ENCODE measurements at places on chromosomes 5 and 9.
A peak's percentile ranks its signal among the peaks of the same experiment; 100 is the strongest.

GRCh38 chr9:131942146-131942720 lies 137.4 kb downstream of the MED27 start:
- DNase-seq = no peak

- no peak for DNase-seq
These were observed 22.0 kb upstream of the KCNIP1 start for GRCh38 chr5:170481849-170482248.

GRCh38 chr5:170115925-170116324 lies 10.2 kb downstream of the FOXI1 start:
- no peak for DNase-seq

- no peak for DNase-seq
These were observed 131.3 kb upstream of the CCDC180 start for GRCh38 chr9:97176206-97176605.

DNA sequence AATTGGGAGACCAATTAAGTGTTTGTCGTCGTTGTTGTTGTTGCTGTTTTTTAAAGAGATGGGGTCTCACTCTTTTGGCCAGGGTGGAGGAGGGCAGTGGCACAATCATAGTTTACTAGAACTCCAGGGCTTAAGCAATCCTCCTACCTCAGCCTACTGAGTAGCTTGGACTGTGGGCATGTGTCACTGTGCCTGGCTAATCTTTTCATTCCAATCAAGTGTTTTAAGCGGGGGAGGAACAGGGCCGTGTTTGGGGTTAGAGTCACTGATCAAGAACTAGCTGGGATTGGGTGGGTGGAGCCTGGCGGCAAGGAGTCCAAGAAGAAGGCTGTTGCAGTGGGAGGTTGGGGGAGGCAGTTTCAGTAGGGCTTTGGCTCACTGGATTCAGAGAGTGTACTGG lies 13.8 kb downstream of the SNX30 start:
- DNase-seq = peak; percentile 18

DNA sequence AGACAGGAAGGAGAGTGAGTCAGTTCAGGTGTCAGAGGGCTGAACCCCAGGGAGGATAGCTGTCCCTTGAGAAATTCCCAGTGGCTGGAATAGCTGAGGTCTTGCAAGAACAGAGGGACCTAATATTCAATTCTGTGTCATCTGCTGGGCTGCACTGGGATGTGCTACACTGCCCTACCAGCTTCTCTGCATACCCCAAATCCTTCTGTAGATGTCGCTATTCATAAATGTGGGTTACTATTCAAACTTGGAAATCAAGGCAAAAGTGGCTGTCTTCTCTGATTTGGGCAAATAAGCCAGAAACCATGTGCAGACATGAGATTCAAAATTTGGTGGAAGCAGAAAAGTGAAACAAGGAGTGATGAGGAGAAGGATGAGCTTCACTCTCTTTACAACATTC lies 16.3 kb downstream of the TNFSF8 start:
- DNase-seq = no peak

DNA sequence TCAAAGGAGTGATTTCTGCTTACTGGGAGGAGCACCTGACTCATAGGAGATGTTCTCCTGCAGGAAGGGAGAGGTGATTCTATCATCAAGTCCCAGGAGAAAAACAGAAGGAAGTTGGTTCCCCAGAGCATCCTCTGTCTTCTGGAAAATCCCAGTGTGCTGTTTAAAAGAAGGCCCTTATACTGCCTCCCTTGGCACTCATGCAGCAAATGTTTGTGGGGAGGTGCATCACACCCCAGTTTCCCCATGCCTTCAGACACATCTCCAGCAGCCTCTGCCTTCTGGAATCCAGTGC lies 63.1 kb downstream of the PPARGC1B start:
- no peak for DNase-seq

DNA sequence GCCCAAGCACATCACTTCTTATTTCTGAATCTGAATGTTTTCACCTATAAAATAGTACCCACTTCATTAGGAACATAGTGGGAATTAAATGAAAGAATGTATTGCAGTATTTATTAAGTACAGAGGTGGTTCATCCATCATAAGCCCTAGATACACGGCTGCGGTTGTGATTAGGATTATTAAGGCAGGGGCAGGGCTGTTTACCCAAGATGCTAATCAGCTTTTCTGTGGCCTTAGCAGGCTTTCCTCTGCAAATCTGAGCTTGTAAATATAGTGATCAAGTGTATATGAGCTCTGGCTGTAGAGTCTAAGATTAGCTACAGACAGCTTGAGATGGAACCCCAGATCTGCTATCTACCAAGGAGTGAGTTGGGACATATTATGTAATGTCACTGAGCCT lies 124.1 kb upstream of the ADRA1B start:
- DNase-seq = no peak

DNA sequence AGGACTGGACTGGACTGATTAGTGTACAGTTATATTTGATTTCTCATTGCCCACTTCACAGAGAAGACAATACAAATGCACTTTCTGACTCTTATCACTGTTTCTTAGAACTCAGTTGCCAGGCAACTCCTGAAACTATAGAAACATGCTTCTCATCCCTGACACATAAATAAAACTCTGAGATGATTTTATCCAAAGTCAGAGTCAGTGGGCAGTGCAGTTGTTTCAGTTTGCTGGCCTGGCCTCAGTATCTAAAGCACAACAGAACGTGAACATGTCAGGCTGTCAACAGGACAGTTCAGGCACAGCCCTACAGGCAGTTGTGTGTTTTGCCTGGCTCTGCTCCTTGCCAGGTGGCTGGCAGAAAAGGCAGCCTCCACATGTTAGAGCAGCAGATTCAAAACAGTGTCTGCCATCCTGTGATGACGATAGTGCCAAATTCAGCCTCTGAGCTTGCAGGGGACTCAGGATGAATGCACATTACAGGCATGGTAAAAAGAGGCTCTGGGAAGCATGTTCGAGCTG lies 65.1 kb upstream of the CCDC152 start:
- no peak for DNase-seq

DNA sequence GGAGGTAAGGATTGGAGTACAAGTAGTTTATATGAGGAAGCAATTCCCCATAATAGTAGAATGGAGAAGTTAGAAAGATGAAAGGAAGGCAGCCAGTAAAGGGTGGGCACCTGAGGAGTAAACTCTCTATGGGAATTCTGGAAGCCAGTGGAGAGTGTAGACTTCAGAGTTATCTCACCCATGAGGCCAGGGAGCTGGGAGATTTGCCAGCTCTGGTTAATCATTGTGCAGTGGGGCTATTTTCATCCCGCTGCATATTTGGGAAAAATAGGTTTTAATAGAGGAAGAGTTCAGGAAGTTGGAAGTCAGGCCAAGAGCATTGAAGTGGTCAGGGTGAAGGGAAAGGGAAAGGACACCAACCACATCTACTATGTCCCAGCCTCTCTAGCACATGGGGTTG lies 242.3 kb upstream of the BRINP1 start:
- no peak for DNase-seq

GRCh38 chr5:45617859-45618416 lies 78.2 kb downstream of the HCN1 start:
- DNase-seq = no peak

GRCh38 chr9:119639287-119639955 lies 270.2 kb upstream of the BRINP1 start:
- peak; percentile 17 for DNase-seq

DNA sequence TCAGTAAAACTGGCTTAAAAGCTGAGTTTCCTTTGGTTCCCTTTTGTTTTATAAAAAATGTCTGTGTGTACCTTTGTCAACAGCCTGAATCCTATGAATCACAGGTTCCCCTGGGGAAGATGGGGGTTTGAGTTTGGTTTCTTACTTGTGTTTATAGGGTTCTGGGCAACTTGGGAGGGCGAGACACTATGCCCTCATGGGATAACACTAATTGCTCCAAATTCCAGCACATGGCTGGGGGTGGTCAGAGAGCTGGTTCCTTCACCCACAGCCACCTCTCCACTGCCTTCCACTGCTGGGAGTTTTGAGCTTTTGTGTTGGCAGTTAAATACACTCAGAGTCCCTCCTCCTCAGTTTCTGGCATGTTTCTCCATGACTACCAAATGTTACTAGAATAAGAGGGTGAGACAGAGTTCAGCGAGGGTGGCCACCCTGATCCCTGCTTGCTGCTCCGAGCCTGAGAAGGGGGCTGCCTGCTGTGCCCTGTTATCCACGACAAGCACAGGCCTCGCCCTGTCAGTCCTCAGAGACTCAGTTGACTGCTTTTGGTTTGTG lies 83.0 kb upstream of the EPB41L4B start:
- no peak for DNase-seq

DNA sequence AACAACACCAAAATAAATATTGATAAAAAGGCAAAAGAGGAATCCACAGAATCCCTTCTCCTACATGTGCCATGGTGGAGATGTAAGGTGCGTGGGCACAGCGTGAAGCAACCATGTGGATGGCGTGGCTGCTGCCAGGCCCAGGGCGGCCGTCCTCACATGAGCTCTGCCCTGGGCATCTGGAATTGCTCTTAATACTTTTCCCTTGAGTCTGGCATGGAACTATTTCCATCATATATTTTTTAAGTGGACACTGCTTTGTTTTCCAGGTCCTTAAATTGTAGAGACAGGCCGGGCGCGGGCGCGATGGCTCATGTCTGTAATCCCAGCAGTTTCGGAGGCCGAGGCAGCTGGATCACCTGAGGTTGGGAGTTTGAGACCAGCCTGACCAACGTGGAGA lies 349.3 kb downstream of the IRX1 start:
- no peak for DNase-seq

GRCh38 chr5:100595152-100595811 lies 60.1 kb downstream of the FAM174A start:
- DNase-seq = no peak

DNA sequence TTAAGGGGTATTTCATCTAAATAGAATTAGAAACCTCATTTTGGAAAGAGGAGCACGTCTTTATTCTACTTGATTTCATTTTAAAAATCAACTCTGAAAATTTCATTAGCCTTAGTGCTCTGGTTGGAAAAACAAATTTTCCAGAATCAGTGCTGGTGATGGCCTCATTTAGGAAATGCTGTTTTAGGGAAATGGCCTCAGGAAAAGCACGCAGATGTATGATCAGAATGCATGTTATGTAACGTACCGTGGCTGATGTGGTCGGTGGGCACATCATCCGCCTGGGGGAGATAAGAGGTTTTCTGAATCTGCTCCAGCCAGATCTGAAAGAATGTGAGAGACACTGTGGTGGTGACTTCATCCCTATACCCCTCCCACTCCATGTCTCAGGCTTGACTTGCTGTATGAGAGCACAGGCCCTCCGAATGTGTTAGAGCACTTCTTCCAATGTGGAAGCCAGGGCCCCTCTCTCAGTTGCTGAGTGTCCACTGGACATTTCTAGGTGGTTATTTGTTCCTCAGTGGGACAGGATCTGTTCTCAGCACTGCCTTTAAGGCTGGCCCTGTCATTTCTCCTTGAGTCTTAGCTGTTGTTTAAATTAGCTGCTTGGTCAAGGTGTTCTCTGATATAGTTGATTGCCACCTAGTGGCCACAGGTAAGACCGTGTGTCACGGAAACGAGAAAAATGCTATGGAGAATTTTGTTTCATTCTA lies 96.5 kb downstream of the ARHGAP26 start:
- peak; percentile 24 for DNase-seq

DNA sequence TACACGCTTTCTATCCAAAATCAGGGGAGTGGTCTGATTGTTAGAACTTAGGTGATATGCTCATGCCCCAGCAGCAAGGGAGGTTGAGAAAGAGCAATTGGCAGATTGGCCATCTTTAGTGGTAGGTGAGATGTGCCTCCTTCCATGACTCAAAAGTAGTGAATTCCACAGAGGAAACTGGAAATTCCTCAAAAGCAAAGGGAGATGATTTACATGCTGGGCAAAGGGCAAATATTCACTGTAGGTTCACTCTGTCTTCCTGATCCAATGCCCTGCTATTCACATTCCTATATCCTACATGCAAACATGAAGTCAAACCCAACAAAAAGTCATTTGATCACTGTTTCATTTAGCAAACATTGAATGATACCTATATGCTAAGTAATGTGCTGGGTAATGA lies 130.1 kb upstream of the ZNF608 start:
- no peak for DNase-seq

DNA sequence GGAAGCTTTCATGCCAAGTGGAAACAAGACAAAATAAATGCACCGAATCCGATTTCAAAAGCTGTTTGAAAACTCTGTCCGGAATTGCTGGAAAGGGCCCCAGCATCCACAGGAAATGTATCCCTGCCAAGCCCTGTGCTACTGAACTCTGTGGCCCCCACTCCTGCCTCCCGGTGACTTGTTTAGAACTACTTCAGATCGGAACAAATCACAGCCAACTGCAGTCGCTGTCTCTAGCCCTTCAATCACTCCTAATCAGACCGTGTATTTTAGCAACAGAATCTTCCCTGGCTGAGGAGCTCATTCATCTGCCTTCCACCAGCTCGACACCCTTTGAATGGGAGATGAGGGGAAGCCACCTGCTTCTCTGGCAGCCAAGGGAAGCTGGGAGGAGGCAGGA lies 94.1 kb downstream of the KCNIP1 start:
- DNase-seq = no peak

DNA sequence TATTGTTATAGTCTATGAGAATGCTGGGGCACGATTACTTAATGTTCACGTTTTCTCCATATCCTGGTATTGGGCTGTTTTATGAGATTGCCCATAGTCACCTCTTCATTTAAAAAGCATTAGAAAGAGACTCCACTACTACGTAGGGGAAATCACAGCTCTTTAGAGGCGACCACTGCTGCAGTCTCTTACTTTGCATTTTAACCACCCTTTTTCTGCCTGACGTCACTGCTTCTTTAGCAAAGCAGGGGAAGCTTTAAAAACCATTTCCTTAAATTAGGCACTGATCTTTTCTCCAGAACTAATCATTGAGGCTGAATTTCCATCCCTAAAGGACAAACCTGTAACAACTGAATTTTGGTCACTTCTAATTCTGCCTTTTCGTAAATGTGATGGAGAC lies 38.9 kb downstream of the ZNF608 start:
- no peak for DNase-seq

- no peak for DNase-seq
These were observed 61.8 kb upstream of the ZBTB43 start for GRCh38 chr9:126743041-126743440.

DNA sequence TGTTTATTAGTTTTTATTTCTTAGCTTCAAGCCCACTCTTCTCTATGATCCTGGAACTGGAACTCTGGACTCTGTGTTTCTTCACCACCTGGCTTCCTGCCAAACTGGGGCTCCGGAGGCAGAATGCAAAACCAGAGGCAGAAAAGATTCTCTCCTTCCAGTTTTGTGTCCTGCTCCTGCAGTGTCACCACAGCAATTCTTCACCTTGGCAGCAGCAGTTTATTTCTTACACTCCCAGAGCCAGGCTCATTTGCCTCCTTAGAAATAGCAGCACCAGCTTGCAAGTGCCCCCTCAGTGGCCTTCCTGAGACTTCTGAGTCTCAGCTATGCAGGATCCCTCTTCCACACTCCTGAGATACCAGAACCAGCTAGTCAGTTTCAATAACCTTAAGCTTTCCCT lies 26.7 kb upstream of the CAMK4 start:
- peak; percentile 3 for DNase-seq

GRCh38 chr9:5042661-5043178 lies 57.6 kb downstream of the JAK2 start:
- no peak for DNase-seq

Measured in nephron progenitor cell (in vitro differentiated cells).